ENCODE measurements at places on chromosomes 13 and 19.

DNA sequence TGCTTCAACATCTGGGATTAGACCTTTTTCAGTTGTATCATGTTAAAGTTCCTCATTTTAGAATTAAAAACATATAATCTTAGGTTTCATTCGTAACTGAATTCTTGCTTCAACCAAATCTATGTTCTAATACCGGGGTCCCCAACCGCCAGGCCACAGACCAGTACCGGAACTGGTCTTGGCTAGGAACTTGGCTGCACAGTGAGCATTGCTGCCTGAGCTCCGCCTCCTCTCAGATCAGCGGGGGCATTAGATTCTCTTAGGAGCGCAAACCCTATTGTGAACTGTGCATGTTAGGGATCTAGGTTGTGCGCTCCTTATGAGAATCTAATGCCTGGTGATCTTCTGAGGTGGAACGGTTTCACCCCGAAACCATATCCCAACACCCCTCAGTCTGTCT is 19.2 kb downstream of the ITM2B start:
- DNase-seq, result no peak

DNA sequence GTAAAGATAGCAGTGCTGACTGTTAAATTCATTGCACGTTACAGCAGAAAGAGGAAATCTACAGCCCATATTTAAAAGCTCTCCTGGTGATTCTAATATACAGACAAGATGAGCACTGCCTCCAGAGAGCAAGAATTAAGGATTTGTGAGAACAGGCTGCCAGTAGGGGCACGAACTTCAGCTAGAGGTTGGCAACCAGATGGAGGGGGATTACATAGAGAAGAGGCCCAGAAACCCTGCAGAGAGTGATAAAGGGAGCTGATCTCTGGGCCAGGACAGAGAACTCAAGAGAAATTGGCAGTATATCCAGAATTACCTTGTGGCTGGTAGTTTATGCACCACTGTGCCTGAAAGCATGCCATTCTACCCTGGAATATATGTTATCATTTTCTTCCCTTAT is 144.8 kb downstream of the UFM1 start:
- DNase-seq, result no peak

- no peak for DNase-seq
These were observed 9.2 kb downstream of the PARP4 start for GRCh38 chr13:24503379-24503696.

GRCh38 chr13:110289174-110289573 is 17.8 kb downstream of the COL4A1 start:
- DNase-seq, result no peak

DNA sequence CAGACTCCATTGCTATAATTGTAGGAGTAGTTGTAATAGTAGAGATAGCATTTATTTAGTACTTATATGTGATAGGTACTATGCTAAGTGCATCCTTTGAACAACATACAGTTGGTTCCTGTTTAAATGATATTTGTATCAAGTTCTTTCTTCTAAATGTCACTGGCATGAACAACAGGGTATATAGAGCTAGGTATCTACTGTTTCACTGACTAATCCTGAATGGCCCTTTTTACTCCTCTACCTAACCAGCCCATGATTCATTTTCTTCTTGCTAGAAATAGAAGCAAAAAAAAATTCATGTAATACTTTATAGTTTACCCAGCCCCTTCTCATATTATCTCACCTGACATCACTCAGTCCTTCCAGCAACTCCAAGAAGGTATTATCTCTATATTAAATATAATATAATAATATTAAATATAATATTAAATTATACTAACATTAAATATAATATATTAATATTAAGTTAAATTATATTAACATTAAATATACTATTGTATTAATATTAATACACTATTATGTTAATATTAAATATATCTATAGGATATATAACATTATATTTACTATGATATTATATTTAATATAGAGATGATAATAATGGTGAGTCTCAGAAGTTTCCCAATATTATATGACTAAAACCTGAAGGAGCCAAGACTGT is 74.2 kb downstream of the FRY start:
- no peak for DNase-seq

DNA sequence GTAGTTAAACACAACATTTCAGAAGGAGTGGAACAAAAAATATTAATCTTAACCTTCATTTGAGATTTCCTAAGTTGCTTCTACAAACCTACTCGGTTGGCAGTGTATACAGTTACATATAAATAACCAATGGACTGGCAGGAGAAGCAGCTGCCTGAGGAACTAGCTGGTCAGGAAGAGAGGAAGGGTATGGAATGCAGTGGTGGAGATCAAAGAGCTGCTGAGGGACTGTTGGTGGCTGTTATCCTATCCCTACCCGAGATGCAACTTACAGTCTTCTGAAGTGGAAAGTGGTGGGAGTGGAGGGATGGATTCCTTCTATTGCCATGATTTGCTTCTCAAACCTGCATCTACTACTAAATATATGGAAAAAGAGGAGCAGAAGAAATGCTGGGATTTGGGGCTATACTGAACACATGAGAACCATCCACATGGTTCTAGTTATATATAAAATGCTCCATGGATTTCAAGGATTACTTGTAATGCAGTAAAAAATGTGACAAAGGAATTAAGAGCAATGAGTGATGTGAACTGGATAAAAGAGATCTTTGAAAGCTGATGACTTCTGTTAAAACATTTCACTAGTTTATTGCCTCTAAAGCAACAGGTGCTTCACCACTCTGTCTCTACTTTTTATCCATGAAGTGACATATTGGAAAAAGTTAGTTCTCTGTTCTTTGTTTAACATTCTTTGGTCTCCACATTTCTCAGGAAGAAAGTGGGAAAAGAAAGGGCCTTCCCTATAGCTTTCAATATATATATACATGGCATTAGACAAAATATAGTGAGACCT is 29.9 kb downstream of the MICU2 start:
- DNase-seq, result no peak
